ENCODE measurements at places on chromosomes 11 and 22.

GRCh38 chr22:42284202-42284591 is 13.7 kb upstream of the TCF20 start:
- no peak for DNase-seq

- no peak for DNase-seq
Measured at GRCh38 chr11:19924311-19924710, 211.7 kb downstream of the NAV2 start.

DNA sequence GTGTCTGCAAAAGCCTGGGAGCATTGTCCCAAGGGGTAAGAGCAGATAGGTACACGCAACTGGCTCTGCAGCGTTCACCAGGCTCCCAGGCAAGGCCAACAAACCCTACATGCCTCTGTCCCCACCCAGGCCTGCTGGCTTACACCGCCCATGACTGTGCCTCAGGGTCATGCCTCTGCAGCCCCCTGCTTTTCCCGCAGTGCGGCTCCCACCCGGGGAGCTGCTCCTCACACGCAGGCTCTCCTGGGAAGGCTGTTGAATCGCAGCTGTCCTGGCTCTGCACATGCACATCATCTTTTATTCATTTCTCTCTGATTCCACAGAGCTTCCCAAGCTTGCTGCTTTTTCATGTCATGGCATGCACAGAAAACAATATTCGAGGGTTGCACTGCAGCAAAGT is 29.2 kb upstream of the B3GAT1 start:
- no peak for DNase-seq

GRCh38 chr11:77215106-77215505 is 86.4 kb downstream of the GDPD4 start:
- DNase-seq = no peak

GRCh38 chr22:33350961-33351360 is 292.8 kb upstream of the SYN3 start:
- DNase-seq = no peak

GRCh38 chr11:45332276-45332934 is 46.3 kb upstream of the SYT13 start:
- peak; percentile 82 for DNase-seq

DNA sequence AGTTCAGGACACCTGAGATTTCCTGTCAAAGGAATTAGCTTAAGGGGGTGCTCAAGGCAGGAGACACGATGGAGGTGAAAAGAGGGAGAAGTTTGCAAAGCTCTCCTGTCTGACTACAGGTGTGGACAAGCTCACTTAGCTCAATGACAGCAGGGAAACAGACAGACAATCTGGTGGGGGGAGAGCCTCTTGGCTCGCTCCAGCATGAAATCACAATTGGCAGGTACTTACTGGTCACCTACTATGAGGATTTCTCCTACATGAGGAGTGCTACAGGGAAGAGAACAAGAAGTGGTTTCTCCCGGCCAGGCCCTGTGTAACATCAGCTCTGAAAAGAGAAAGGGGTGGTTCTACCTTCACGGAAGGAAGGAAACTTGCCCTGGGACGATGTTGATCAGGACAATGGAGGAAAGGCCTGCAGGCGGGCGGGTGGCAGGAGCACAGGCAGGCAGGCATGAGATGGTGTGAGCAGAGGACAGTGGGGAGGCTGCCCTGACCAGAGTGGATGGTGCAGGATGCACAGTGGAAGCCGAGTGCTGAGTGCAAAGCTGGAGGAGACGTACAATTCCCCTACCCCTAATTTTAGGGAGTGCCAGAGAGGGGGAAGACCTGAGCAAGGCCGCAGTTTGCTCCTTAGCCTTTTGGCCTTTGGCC is 57.9 kb upstream of the CRTAM start:
- DNase-seq = no peak

GRCh38 chr11:31492320-31492913 is 17.0 kb downstream of the IMMP1L start:
- DNase-seq = peak; percentile 2

DNA sequence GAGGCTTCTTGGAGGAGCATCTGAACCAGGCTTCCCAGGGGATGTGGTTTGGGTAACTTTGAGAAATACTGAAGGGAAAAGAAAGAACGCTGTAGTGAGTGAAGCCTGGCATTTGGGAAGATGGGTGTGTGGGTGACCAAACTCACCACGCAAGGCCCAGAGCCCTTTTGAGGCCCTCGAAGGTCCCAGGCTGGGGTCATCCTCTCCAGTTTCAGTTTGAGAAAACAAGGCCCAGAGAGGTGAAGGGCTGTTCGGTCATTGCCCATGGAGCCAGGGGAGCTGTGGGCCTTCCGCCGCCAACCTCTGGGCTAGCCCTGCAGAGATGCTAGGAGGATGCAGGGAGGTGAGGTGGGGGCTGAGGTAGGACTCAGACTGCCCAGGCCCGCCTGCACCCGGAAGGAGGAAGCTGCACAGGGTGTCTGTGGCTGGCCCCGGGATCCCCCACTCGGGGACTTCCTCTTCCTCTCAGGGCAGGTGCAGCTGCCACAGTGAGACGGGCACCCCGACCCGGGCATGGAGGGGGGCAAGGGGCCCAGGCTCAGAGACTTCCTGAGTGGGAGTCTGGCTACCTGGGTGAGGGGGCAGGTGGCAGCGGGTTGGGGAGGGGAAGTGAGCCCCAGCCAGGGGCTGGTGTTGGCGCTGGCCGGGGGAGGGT is at the start of gene CCDC88B:
Gene CCDC88B, plus strand, starts transcription at position 451 of the 655 bp plus-strand sequence. Its CDS starts 63 bp downstream, at position 514.
- DNase-seq = no peak

DNA sequence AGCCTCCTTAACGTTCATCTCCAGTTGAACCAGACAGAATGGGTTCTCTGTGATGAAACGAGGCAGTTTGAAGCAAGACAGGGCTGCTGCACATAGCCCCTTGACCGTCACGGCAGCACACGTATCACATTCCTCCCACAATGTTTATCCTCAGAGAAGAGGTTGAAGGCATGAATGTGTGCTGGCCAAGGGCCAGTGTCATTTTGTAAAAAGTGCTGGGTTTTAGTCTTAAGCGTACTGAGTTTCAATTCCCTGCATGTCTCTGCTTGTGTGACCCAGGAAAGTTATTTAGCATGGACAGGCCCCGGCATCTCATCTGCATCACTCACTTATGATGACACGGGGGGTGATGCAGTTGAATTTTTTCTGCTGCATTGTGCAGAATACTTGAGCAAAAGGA is 31.6 kb downstream of the TTC12 start:
- DNase-seq = no peak

GRCh38 chr22:44204739-44205515 is 24.2 kb downstream of the PARVG start:
- DNase-seq = no peak

DNA sequence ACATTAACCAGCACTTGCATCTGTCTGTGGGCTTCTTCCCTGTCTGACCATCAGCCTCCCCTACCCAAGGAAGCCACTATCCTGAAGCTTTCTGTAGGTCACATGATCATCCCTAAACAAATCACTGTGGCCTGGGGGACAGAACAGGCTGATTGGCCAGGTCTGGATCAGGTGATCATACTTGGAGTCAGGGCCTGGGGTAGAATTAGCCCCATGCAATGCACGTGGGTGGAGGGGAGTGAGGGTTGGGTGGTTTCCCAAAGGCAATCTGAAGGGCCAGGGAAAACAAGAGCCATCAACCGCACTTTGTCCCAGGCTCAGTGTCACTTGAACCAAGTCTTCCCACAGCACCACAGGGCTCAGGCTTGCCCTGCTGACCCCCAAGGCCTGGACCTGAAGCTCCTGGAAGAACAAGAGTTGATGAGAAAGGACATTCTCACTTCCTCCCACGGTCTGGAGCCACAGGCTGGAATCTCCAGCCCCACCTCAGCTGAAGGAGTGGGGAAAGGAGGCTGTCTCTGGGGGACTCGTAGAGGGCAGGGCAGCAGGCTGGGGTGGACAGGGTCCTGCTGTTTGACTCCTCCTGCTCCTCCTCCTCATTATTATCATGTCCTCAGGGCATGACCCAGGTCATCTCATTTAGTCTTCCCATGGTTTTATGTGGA is 31.5 kb upstream of the TSPAN18 start:
- no peak for DNase-seq

DNA sequence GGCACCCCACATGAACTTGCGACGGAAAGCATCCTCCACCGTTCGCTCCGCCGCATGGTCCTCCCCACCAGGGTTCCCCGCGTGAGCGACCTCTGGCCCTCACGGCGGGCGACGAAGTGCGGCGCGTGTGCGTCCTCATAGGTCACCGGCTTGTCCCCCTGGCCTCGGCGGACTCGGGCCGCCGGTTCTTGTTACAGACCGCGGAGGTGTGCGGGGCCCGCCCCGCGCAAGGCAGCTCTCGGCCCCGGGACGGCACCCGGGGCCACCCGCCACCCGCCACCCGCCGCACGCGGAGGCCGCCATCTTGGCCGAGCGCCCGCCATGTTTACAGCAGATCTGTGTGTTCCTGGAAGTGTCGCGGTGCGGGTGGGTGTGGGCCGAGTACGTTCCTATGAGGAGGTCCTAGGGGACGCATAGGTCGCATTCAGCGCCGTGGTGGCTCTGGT is 3.5 kb upstream of the IFITM2 start:
- DNase-seq = no peak

- DNase-seq = peak; percentile 93
Measured at GRCh38 chr11:126113515-126113957, 50.9 kb upstream of the CDON start.

- DNase-seq = peak; percentile 33
Measured at GRCh38 chr11:11786771-11787170, 55.0 kb upstream of the USP47 start.

DNA sequence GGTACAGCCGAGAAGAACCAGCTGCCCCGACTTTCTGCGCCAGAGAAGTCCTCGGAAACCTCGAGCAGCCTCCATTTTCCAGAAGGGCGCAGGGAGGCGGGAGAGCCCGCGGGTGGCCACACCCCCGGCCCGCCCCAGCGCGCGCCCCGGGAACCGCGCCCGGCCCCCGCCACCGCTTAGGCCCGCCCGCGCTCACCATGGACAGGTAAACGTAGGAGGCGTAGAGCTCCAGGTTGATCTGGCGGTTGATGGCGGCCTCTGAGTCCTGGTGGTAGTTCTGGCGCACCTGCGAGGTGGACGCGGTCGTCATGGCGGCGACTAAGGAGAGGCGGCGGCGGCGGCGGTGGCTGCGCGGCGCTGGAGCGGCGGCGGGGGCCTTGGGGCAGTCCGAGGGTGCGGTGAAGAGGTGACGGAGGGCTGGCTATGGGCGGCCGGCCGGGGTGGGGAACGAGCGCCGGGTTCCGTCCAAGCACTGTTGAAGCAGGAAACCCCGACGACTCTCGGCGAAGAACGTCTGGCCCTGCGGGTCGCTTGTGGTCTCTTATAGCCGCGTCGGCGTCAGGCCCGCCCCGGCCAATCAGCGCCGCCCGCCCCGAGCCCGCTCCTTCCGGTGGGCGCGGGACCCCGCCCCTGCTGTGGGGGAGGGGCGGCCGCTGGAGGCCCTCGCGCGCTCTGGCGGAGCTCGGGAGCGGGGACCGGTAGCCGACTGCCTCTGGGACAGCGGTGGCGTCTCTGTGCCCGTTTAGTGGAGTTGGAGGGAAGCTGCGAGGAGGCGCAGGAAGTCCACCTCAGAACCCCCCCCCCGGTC is at the start of gene FTH1:
Gene FTH1, minus strand, starts transcription at position 519 of the 808 bp plus-strand sequence. Its CDS starts 209 bp downstream, at position 310.
- peak; percentile 97 for DNase-seq

DNA sequence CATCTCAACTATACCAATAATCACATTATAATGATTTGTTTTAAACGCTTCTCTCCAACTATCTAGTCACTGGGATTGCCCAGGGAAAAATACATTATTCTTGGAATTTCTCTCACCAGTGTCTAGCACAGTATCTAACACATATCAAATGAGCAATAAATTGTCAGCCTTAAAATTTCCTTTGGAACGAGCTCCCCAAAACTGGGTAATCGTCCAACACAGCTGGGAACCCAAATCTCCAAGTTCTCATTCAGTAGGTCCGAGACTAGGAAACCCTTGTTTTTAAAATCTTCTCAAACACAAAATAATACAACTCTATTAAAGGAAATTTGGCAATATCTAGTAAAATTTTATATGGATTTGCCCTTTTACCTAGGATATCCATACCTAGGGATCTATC is 327.8 kb upstream of the ARHGAP42 start:
- no peak for DNase-seq

DNA sequence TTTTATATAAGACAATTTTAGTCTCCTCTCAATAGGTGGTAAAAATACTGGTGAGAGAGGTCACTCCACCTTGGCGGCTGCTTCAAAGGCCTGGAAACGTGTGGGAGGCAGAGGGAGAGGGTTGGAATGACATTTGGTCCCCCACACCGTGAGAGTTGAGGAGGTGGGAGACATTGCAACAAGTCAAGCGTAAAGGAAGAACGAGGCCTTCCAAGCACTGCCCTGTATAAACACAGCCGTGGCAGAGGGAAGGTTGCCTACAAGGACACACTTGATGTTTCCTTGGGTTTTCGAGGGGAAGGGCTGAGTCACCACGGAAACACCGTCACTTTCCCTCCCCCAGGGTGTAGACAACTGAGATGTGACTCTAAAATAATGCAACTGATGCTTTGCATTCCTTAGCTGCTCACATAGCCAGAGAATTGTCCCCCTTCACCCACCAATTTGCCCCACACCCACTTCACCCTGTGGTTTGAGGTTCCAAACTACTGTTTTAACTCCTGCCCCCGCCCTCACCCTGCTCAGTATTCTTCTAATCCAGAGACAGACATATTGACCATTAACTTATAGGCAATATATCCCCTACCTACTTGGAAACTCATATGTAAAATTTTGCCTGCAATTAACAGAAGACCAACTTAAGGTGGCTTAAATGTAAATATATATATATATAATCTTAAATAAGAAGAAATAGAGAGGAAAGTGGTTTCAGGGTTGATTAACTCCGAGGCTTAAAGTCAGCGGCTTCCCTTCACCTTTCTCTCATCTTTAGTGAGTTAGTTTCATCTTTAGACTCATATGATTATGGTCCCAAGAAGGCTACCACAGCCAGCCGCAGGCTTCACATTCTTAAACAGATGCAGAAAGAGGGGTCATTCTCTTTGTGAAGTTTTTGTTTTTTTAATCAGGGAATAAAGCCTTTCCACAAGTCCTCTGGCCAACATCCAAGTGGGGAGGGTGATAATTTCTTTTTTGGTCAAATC is 54.1 kb upstream of the BDNF start:
- DNase-seq = peak; percentile 28

GRCh38 chr11:107257710-107258109 is 199.9 kb downstream of the CWF19L2 start:
- DNase-seq = no peak

- peak; percentile 81 for DNase-seq
Measured at GRCh38 chr11:132734217-132734616, 798.1 kb downstream of the OPCML start.

DNA sequence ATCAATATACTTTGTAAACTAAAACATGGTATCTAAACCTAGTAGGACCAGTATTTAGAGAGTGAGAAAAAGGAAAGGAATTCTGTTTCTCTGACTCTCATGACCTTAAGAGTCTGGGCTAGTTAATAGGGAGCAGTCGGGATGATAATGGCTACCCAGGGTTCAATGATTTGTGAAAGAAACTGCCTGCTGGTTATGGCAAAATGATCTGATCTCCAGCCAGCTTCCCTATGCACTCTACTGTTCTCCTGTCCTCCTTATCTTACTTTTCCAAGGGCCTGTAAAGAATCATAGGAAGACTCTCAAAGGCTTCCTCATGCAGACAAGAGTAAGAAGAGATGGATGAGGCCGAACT is 193.1 kb upstream of the PITPNB start:
- DNase-seq = no peak

Measured in GM03348 (cell line).